Epithelial cell of esophagus (primary cell): ENCODE measurements at places on chromosomes 7 and 10.

DNA sequence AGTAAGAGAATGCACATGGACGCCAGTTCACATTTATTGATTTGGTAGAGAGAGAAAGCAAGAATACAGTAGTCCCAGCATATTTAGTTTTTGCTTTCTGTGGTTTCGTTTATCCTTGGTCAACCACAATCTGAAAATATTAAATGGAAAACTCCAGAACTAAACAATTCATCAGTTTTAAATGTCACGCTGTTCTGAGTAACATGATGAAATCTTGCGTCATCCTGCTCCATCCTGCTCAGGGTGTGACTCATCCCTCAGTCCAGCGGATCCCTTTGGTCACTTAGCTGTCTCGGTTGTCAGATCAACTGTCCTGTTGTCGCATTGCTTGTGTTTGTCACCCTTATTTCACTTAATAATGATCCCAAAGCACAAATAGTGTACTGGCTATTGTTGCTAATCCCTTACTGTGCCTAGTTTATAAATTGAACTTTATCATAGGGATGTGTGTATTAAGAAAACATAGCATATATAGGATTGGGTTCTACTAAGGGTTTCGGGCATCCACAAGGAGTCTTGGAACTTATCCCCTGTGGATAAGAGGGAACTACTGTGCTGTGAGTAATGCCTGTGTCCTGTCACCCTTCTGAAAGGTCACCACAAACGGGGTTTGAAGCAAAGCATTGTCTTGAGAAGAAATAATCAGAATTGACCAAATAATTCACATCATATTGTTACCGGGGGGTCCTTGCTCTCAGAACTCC is 73.6 kb downstream of the OTUD1 start:
- DNase-seq, result peak; percentile 68

DNA sequence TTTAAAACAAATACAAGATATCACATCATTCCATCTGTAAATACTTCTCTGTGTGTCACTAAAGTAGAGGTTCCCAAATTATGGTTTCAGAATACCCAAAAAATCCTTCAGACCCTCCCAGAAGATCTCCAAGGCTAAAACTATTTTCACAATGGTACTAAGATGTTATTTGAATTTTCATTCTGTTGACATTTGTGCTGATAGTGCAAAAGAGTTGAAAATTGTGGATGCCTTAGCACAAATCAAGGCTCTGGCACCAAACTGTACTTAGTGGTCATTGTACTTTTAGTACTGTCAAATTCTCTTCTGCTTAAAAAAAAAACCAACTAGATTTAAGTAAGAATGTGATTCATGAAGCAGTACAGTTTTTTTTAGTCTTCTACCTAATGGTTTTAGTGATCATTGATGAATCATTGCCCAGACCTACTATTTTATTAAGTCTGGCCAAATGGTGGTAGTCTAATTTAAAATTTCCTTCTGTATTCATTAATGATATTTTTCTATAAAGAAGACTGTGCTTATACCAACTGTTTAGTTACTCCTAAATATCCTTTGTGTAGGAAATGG is 50.5 kb downstream of the TPST1 start:
- peak; percentile 67 for DNase-seq

- no peak for DNase-seq
Observed at GRCh38 chr7:55539380-55539779, 32.9 kb downstream of the VOPP1 start.

DNA sequence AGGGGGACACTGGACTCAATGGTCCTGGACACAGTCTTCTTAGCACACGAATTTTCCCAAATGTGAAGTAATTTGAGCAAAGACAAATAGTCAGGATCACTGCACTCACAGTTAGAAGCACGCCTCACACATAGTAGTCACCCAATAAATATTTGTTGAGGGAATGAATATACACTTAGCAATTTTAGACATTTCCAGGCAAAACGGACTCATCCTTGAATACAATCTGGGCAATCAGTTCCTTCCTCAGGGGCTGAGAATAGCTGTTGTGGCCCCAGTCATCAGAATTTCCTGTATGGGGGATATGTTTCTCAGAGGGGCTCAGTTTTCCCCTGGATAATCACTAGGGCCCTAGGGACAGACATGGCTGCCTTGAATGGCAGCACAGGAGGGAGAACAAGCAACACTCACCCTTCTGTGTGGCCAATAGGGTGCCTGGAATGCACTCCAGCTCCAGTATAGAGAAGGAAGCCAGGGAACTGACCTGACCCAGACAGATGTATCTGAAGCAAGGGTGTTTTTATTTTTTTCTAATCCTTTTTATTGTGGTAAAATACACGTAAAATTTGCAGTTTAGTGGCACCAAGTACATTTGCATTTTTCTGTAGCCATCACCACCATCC is 282.7 kb upstream of the ZNF32 start:
- DNase-seq, result no peak

DNA sequence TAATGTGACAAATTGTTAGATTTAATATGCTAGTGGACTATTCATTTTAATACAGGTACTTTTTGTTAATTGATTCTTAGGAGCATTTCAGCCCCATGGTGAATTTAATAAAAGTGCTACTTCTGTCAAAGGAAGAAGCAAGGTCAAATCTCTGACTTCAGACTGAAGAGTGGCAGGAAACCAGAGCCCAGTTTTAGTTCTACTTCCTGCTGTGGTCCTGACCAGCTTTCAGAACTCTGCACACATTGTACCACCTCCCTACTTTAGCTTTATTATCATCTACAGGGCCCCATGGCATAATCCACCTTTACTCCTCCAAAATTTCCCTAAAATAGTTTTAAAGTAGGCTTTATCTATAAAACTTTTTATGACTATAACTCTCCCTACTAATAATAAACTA is 33.7 kb downstream of the CTTNBP2 start:
- DNase-seq, result no peak

- peak; percentile 46 for DNase-seq
Observed at GRCh38 chr10:84523526-84523925, 195.1 kb downstream of the CCSER2 start.
